ENCODE measurements at places on chromosomes 2 and 18.

DNA sequence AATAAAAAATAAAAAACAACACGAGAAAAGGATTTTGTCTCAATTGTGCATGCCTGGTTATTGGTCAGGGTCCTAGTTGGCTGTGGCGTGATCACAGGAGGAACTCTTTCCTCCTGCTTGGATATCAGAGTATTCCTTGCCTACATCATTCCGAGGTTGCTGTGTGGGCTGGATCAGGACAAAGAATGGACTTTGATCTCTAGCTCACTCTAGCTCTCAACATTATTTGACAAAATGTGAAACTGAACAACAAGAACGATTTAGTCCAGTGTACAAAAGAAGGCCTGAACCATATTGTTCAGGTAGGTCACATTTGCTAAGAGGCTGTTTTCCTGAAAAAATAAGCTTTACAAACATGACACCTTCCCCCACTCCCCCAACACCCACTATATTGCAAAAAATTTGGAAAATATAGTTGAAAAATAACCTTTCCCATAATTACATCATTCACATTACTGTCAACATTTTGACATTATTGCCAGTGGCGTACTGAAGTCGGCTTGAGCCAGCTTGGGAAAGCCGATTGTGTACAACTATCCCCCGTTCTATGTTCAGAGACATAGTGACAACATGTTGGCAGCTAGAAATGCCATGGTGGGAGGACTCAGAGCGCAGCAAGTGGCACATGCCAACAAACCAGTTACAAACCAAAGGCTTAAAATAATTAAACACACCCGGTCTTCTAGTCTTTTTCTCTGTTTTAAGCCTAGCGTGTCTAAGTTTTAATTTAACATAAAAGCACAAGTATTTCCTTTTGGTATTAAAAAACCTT is 179.0 kb downstream of the LPIN1 start:
- DNase-seq = no peak

- no peak for DNase-seq
Measured at GRCh38 chr2:125405816-125406215, 1250.1 kb upstream of the GYPC start.

GRCh38 chr2:60867848-60868247 is 13.5 kb upstream of the REL start:
- DNase-seq = no peak

DNA sequence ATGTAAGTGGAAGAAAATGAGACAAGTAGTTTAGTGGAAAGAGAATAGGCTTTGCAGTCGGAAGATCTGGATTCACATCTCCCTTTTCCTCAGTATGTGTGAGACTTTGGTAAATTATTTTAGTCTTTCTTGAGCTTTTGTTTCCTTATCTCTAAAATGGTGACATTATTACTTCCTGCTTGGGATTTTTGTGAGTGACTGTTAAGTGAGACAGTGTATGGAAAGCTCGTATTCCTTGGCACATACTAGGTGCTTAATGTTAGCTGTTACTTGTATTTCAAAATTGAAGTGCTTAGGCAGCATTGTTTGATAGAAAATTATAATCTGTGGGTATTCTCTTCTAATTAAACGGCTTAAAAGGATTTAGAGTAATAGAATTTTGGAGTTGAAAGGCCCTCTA is 2.0 kb downstream of the ZNF638 start:
- DNase-seq = no peak

GRCh38 chr2:134402410-134402809 is 148.5 kb downstream of the MGAT5 start:
- no peak for DNase-seq
